Inflammatory macrophage (primary cell): ENCODE measurements at places on chromosomes 12 and 14.

DNA sequence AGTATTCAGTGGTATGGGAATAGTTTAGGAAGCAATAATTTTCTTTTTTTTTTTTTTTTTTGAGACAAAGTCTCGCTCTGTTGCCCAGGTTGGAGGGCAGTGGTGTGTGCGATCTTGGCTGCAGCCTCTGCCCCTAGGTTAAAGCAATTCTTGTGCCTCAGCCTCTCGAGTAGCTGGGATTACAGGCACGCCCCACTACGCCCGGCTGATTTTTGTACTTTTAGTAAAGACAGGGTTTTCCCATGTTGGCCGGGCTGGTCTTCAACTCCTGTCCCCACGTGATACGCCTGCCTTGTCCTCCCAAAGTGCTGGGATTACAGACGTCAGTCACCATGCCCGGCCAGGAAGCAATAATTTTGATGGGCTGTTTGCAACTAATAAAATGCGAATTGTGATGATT is 62.1 kb downstream of the ATG14 start:
- no peak for DNase-seq

DNA sequence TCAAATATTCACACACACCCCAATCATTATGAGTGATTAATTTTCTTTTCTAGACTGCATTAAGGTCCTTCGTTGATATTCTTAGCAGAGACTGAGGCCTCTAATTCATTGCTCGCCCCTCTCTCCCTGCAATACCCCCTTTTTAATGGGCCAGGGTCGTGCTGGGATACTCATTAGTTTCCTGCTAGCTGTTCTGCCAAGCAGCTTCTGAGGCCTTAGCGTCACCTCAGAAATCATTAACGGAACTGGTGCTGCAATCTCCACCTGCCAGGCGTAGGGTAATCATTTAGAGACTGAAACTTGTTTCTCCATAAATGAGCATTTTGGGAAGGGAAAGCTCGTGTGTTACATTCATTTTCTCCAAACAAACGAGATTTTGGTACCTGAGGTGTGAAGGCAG is 1054.7 kb downstream of the GALC start:
- no peak for DNase-seq

- peak; percentile 83 for DNase-seq
Measured at GRCh38 chr14:89303456-89304435, 113.3 kb downstream of the FOXN3 start.

GRCh38 chr12:122593910-122594309 is 66.9 kb downstream of the KNTC1 start:
- DNase-seq, result no peak

GRCh38 chr12:10184261-10184843 is 5.5 kb downstream of the TMEM52B start:
- DNase-seq, result peak; percentile 89

- DNase-seq, result no peak
Measured at GRCh38 chr12:38689704-38690103, 215.7 kb downstream of the CPNE8 start.

- no peak for DNase-seq
Measured at GRCh38 chr12:42216737-42217136, 21.3 kb downstream of the YAF2 start.

DNA sequence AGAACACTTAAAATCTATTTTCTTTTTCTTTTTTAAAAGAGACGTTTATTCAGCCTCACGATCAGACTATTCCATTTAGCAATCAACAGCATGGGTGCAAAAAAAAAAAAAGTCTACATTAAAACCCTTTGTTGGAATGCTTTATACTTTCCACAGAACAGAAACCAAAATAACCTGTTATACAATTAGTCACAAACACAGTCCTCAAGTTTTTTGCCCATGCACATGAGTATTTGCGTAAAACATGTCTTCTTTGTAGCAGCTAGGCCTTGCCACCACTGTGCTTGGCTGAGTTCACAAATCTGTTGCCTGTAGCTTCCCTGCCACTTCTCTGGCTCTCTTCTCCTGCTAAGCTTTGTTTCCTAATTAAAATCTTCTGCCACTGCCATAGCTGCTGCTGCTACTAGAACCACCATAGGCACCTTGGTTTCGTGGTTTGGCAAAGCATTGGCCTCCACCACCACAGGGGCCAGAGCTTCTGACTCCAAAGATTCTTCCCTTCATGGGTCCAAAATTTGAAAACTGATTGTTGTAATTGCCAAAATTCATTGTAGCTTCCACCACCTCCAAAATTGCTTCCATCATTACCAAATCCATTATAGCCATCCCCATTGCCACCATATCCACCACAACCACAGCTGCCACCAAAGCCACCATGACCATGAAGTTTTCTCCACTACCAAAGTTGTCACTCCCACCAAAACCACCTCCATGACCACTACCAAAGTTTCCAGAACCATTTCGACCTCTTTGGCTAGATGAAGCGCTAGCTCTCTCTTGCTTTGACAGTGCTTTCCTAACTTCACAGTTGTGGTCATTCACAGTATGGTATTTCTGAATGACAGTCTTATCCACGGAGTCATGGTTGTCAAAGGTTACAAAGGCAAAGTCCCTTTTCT is 38.1 kb downstream of the KLRG1 start:
- no peak for DNase-seq

DNA sequence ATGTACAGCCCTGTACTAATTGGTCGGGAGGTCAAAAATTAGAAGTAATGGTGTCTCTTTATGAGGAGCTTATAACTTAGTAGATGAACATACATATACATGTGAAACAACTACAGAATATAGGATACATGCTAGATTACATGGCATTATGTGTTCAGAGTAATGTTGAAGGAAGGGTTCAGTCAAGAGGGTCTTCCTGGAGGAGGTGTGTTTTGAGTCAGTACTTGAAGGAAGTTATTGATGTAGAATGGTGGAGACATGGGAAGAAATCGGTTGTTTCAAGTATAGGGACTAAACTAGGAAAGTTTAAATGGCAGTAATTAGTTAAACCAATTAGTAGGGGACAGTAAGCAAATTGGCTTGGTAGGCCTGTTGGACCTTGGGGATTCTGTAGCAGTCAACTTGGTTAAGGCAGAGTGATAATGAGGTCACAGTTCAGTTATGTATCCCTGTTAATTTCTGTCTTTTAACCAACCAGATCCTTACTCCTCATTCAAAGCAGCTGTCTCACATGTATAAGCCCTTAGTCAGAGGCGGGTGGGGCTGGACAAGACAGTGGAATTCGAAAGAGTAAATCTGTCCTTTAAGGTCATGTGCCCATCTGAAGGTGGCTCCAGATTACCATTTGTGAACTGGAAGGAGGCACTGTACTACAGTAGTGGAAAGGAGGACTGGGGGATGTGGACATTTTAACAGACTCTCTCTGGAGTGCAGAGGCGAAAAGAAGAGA is 3.5 kb upstream of the ANKRD52 start:
- no peak for DNase-seq

DNA sequence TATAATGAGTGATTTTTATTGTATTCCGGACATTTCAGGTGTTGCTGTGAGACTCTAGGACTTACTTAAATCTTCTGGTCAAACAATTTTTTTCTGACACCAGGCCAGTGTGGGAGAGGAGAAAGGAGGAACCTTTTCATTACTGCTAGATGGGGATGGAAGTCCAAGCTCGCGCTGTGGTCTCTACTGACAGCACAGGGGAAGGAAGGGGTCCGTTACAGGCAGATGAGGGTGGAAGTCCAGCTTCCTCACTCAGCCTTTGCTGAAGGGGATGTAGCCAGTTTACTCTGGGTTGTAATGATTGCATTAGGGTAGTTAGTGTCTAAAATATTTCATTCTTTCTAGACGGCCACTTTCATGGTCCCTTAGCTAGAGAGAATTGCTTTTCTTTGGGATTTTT is 26.3 kb upstream of the ST8SIA1 start:
- peak; percentile 45 for DNase-seq

DNA sequence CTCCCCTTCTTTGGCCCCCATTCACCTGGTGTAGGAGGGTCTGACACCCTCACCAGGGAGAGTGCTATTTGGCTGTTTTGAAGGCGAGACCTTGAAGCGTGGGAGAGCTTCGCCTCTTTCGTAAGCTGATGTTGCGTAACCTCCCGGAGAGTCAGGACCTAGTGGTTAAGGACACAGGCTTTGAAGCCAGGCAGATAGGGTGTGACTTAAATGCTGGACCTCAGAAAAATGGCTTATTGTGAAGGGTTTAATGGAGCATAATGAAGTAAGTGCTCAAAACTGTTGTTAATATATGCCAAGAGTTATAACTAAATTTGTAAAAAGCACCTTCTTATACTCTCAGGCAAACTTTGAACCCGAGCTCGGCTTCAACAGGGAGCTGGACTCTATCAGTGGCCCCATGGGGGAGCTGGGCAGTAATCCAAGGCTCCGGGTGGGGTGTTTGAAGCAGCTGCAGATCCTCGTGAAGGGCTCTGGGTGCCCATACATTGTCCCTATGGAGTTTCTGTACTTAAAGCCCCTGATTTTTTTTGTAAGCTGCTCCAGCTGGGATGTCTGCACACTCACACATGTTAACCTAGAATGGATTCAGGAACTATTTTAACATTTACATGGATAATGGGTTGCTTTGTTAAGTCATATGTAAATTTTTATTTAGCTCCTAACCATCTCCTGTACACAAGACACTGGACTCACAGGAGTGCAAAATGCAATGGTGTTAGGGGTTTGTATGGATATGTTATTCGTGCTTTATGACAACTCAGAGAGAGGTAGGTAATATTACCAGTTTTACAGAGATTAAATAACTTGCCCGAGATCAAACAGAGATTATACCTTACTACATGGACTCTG is 26.0 kb downstream of the PPFIBP1 start:
- peak; percentile 87 for DNase-seq

GRCh38 chr14:99063620-99064225 is 208.3 kb downstream of the BCL11B start:
- DNase-seq, result no peak

DNA sequence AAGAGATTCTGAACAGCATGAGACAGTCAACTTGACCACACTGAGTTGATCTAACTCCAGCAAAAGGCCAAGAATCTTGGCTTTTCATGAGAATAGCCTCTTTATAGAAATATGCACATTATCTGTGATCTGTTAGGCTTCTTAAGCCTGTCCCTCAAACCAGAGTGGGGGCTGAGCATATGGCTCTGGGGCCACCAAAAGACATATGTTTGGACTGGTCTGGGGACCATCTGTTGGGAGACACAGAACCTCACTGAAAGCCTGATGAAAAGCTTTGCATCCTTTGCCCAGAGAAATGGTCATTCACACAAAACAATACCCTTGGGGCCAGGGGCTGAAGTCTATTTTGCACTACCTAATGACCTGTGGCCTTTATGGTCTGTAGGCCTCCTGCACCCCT is 165.3 kb upstream of the PRMT8 start:
- no peak for DNase-seq

DNA sequence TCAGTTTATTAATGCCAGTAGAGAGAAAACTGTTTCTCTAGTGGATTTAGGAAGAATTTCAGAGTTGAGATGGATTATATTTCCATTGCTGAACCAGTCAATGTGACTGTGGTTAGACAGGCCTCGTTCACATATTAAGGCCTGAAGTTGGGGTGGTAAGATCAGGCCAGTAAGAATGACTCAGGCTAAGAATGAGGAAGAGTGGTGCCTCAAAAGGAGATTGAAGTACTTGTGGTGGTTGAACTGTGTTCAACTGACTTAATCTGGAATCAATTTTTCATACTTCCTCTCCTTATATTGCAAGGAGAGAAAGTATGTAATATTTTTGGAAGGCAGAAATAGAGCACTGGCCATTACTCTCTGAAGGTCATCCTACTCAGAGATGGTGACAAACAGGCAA is 37.8 kb upstream of the ATF7IP start:
- peak; percentile 76 for DNase-seq

- no peak for DNase-seq
Measured at GRCh38 chr12:104377514-104377812, 73.9 kb downstream of the EID3 start.

DNA sequence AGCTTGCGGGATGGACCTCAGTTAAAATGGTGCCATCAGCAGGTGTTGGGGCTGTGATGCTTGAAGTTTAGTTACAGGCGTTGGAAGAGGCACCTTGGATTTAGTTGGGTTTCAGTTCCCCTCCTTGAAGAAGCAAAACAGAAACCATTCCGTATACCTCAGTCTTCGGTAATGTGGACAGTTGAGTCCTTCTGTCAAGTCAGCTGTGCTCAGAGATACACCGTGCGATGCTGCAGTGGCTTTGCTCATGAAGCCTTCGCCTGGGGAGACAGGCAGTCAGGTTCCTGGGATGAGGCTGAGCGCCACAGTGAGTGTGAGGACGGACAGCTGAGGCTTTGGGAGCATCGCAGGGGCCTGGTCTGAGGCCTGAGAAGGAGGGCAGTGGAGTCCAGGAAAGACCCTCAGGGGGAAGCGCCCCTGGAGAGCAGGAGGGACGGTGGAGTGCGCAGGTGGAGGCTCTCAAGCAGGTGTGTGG is 7.4 kb downstream of the RAN start:
- DNase-seq, result no peak

DNA sequence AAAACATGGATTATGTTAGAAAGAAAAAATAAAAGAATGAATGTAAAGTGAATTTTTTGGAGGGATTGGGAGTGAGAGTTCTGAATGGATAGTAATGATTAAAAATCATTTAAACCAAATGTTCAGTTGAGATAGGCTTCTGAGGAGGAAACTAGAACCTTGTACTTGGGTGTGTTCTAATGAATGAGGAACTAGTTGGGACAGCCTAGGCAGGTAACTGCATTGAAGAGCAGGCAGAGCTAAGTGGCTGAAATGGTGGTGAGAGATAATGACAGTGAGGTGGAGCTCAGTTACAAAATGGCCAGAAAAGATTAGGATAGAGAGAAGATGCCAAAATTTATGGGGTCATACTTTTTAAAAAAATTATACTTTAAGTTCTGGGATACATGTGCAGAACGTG is 132.9 kb downstream of the ATP23 start:
- DNase-seq, result no peak

GRCh38 chr12:103852498-103852997 is 11.5 kb upstream of the NT5DC3 start:
- DNase-seq, result no peak

DNA sequence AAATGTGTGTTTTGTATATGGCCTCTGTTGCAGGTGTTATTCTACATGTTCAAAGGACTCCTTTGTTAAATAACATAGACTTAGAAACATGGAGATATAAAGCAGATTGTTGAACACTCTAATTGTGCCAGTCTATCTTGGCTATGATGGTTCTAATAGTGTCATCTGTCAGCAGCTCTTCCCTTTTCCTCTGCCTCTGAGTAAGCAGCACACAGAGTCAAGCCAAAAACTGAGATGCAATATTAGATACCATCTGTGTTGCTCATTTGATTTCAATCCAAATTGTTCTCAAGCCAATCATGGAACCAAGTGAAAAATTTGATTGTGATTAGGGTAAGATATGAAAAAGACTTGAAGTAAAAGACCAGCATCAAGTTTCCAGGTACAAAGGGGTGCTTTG is 871.1 kb upstream of the MGAT4C start:
- no peak for DNase-seq

GRCh38 chr14:95054346-95055280 is 102.7 kb downstream of the DICER1 start:
- DNase-seq, result no peak

GRCh38 chr12:98211909-98212695 is 303.3 kb upstream of the TMPO start:
- no peak for DNase-seq
